NCI-H460 (cell line): ENCODE measurements at places on chromosomes 7 and 10.

GRCh38 chr10:123639131-123639530 is 27.0 kb upstream of the GPR26 start:
- no peak for DNase-seq

- no peak for DNase-seq
Measured at GRCh38 chr7:113113912-113114311, 4.4 kb downstream of the SMIM30 start.

GRCh38 chr10:94344522-94345122 is 18.1 kb downstream of the NOC3L start:
- no peak for DNase-seq

DNA sequence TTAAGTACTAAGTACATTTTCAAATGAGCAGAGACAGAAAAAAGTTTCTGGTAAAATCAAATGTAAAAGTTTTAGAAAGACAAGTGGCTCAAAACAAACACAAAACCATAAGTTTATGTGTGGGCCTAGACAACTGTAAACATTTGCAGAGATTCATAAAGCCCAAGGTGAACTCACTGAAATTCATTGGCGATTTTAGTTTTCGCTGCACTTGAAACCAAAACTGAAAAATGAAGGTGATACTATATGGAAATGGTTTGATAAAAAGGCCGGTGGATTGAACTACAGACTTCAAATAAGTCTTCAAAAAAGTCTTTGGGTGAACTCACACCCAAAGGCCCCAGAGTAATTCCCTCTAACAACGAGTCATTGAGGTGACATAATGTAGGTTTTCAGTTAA is 1184.9 kb upstream of the C7orf33 start:
- no peak for DNase-seq

DNA sequence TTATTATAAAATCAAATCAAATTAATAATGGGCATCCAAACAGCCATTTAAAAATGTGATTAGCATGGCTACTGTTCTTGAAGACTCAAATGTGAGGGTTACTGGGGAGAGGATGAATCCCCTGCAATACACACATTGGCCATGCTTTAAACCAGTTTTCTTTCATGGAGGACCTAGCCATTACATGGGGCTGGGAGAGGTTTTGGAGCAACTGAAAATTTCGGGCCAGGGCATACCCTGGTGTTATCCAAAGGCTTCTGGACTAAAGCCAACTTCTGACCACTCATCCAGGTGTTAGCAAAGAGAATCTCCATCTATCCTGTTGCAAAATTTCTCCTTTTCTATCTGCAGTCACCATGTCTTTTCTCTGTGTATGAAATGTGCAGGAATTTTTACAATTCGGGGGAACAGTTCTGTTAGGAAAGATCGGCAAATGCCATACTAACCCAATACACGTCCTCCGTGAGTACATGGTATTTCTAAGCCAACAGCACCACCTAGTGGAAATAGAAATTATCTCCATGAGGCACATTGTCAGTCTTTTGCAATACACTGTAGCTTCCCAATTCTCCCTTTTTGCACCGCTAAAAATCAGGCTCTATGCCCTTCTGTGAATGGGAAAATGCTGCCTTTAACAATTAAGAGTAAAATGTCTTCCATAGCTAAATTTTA is 47.0 kb upstream of the ZNF107 start:
- DNase-seq, result no peak

DNA sequence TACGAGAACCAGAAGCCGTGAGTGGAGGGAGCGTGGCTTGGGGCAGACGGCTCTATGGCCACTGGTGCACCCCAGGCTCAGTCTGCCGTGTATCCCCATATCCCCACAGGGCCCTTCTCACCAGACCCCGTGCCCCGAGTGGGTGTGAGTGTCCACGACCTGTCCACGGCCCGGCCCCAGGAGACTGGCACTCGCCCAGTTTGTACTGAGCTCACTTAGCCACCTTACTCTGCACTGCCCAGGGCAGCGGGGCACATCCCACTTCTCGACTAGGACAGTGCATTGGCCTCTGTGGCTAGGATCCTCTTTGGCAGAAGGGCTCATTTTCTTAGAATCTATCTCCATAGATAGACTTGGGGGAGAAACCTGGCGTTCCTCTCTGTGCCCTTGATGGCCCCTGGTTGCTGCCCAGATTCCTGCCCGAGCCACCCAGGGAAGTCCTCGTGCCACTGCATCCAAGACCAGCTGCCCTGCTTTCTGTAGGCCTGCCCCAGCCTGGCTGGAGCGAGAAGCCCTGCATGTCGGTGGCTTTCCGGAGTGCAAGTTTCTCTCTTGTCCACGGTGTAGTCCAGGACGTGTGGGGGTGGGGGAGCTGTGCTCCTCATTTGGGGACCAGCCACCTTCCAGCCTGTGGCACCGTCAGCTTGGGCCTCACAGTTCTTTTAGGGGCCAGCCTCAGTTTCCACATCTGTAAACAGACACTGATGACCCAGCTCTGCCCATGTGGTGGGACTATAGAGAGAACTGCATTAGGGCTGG is 11.9 kb downstream of the TMEM120A start:
- no peak for DNase-seq

GRCh38 chr7:42137941-42138340 is 99.1 kb downstream of the GLI3 start:
- DNase-seq, result no peak
